ENCODE measurements at places on chromosomes 16 and 17.

DNA sequence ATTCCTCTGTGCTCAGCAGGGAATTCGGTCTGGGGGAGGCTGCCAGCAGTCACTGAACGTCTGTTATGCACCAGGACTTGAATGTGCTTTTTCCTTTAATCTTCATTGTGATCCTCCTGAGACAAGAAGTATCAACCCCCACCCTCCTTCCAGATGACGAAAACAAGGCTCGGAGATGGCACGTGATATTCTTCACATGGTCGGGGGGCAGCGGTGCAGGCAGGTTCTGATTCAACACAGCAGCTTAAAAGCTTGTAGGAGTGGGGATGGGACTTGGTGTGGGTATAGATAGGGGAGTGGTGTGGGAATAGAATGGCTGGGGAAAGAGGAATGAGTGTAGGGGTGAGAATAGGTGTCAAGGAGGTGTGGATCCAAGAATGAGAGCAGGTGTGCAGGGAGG is 6.4 kb downstream of the NECAB2 start:
- DNase-seq, result no peak

GRCh38 chr17:3964203-3965117 is at the start of gene ATP2A3:
TSS of gene ATP2A3 (minus strand) at chr17:3964437. CDS start at chr17:3964291, 146 bp downstream.
- DNase-seq, result no peak

DNA sequence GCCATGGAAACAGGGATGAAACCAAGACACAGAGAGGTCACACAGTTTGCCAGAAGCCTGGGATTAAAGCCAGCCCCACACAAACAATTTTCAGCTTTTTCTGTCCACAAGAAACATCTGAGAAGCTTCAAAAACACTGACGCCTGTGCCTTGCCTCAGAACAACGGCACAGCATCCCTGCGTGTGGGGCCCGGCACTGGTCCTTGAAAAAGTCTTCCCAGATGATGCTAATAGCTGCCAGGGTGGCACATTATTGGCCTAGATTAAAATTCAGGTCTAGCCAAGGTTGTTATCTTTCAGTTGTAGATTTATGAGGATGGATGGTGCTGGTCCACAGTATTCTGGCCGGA is 321.4 kb downstream of the HAPSTR1 start:
- DNase-seq, result no peak

DNA sequence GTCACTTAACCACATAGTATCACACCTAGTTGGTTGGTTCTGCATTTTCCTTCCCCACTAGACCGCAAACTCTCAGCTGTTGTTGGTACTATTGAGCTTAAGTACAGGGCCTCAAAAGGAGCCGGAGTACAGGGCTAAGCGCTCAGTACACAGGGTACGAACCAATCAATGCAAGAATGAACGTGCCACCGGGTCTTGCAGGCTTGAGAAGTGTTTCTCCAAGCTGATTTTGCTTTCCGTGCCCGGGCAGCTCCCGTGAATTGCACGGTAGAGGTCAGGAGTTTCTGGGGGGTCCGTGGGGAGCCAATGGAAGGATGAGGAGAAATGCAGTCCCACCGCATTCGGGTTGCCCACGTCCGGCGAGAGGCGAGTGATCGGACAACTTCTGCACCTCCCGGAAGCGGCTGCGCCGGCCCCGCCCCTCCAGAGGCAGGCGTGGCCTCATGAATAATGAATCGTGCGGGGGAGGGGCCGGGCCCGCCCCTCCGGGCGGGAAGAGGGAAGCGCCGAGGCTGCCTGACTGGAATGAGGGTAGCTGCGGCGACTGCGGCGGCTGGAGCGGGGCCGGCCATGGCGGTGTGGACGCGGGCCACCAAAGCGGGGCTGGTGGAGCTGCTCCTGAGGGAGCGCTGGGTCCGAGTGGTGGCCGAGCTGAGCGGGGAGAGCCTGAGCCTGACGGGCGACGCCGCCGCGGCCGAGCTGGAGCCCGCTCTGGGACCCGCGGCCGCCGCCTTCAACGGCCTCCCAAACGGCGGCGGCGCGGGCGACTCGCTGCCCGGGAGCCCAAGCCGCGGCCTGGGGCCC is at the start of gene SNTB2:
Gene SNTB2 (plus strand): TSS at position 523 of the 804 bp plus-strand sequence. CDS start 3 bp downstream, at position 526.
- peak; percentile 95 for DNase-seq

GRCh38 chr16:1245452-1246020 is 5.0 kb downstream of the TPSAB1 start:
- DNase-seq, result no peak

- no peak for DNase-seq
Measured at GRCh38 chr16:70695331-70696070, 9.6 kb upstream of the MTSS2 start.
